ENCODE measurements at places on chromosomes 13 and 19.

DNA sequence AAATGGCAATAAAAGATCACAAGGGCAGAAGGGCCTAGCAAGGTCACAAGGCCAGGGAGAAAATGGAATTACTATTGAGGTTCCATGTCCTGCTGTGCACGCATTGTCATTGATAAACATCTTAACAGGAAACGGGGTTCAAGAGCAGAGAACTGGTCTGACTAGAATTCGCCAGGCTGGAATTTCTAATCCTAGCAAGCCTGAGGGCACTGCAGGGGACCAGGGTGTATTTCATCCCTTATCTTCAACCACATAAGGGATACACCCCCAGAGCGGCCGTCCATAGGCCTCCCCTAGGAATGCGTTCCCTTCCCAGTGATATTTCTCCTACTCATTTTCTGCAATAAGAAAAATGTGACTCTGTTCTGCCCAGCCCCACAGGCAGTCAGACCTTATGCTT, 19.5 kb downstream of the ERICH4 start:
- DNase-seq = no peak

GRCh38 chr13:34416971-34417380, 525.1 kb upstream of the NBEA start:
- no peak for DNase-seq

DNA sequence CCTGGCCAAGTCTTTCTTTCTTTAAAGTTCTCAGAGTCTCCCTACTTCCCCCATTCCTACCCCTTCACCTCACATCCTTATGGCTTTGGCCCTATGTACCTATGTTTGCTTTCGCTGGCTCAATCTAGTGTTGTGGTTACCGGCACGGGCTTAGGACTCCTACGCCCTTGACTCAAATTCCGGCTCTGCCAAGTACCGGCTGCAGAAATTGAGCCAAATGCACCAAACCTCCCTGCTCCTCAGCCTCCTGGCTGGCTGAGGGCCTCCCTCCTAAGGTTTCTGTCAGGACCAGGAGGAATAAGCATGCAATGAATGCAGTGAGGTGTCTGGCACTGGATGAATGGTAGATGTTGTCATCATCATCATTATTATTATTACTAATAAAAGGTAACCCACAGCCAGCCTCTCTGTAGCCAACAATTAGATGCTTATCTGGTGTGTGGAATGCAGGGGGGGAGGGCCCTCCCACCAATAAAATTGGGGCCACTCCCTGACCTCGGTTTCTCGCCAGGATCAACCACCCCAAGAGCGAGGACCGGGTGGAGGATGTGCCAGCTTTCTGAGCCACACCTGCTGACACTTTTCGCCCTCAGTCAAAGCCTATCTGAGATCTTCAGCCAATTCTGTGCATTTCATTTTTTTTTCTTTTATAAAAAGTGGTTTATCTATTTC, 20.7 kb downstream of the KLK5 start:
- no peak for DNase-seq

GRCh38 chr13:109426690-109426990, 359.7 kb downstream of the IRS2 start:
- DNase-seq = no peak

GRCh38 chr19:13094771-13095392, 7.8 kb downstream of the LYL1 start:
- no peak for DNase-seq

DNA sequence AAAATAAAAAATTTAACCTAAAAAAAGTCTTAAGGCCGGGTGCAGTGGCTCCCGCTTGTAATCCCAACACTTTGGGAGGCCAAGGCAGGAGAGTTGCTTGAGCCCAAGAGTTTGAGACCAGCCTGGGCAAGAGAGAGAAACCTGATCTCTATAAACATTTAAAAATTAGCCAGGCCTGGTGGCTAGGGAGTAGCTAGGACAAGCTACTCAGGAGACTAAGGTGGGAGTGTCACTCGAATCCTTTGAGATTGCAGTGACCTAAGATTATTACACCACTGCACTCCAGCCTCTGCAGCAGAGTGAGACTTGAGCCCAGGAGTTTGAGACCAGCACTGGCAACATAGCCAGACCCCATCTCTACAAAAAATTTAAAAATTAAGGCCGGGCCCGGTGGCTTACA, 1.1 kb downstream of the CCDC97 start:
- DNase-seq = no peak

DNA sequence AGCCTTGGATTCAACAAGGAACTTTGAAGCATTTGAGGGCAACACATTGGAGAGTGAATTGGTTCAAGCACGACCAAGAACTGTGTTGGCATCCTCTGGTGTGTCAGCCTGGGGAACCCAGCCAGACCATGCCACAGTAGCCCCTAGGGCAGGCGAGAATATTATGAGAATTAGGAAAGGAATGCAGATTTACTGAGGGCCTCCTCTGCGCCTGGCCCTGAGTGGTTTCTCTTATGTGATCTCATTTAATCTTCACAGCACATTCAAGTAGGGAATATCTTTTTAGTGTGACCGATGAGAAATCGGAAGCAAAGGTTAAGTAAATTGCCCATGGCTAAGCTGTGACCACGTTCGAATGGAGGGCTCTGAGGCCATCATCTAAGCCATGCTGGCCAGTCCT, 15.3 kb upstream of the ERICH6B start:
- no peak for DNase-seq

- DNase-seq = no peak
These were observed 278.7 kb downstream of the PCDH9 start for GRCh38 chr13:66951426-66951825.

DNA sequence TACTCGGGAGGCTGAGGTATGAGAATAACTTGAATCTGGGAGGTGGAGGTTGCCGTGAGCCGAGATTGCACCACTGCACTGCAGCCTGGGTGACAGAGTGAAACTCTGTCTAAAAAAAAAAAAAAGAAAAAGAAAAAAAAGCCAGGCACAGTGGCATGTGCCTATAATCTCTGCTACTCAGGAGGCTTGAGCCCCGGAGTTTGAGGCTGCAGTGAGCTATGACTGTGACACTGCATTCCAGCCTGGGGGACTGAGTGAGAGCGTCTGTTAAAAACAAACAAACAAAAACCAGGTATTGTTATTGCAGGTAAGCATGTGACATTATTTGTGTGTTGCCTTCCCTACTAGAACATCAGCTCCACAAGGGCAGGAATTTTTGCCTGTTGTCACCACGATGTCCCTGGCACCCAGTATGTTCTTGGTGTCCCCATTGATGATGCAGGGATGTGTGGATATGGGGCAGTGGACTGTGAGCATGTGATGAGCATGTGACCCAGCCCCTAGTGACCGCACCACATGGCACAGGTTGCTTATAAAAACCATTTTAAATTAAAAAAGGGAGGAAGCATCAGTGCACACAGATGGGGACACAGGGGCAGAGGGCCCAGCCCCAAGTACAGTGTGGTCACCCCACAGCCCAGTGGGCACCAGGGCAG, 1.6 kb upstream of the KANK2 start:
- no peak for DNase-seq

- DNase-seq = no peak
These were observed 1079.7 kb downstream of the SLITRK1 start for GRCh38 chr13:82802528-82802927.

DNA sequence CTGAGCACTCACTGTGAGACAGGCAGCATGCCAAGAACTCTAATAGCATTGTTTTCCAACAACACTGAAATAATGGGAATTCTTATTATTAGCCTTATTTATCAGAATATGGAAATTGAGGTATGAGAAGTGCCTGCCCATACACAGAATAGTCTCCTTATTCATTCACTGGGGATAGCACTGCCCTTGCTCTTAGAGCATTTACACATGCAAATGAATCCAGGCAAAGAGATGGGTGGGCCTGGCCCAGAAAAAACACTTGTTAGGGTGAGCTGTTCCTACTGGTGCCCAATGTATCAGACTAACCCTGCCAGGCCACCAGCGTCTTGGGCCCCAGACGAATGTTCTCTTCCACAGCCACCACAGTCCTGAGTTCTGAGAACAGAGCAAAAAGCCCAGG, 112.9 kb downstream of the TUBA3C start:
- DNase-seq = no peak

GRCh38 chr19:7772752-7773291, 9.8 kb downstream of the CLEC4M start:
- DNase-seq = no peak

DNA sequence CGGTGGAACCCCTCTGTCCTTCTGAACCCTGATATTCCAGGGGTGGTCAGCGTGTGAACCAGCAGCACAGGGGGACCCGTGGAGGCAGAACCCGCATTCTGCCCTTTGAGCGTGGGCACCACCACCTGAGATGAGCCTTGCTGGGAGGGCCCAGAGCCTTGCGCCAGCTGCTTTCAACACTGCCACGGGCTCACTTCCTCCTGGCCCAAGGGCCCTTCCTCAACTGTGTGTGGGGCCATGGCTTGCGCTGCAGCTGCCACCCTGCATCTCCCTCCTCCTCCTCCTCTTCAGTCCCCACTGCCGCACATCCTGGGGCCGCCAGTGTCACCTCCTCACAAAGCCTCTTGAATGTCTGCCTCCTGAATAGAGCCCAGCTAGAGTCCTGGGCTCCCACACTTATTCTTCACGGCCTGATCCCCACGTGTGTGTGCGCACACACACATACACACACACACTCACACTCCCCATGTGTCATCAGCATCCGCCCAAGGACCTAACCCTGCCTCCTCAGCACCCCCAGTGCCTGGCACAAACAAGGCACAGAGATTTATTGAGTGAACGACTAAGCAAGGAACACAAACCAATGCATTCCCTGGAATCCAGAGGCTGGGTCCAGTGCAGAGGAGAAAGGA, 26.9 kb upstream of the TMEM160 start:
- DNase-seq = no peak

DNA sequence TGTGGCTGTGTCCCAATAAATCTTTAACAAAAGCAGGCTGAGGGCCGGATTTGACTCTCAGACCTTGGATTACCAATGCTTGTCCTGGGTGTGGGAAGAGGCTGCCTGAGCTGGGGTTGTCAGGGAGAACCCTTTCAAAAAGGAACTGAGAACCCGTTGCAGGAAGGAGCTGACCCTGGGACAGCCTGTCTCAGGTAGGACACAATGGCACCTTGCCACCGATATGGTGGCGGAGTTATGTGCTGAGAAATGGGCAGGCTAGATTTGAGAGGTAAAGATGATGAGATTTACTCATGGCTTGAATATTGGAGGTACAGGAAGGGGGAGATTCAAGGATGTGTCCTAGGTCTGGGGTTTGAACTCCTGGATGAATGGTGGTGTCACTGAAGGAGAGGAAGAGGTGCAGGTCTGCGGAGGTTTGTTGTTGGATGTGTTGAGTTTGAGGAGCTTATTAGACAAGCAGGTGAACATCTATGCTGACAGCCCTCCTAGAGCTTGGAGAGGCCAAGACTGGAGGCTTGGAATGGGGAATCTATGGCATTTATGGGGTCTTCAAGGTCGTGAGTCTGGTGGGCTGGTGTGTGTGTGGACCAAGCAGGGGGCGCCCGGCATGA, 7.2 kb downstream of the PLEKHF1 start:
- no peak for DNase-seq

GRCh38 chr19:6250024-6250615, 29.7 kb downstream of the MLLT1 start:
- DNase-seq = no peak

DNA sequence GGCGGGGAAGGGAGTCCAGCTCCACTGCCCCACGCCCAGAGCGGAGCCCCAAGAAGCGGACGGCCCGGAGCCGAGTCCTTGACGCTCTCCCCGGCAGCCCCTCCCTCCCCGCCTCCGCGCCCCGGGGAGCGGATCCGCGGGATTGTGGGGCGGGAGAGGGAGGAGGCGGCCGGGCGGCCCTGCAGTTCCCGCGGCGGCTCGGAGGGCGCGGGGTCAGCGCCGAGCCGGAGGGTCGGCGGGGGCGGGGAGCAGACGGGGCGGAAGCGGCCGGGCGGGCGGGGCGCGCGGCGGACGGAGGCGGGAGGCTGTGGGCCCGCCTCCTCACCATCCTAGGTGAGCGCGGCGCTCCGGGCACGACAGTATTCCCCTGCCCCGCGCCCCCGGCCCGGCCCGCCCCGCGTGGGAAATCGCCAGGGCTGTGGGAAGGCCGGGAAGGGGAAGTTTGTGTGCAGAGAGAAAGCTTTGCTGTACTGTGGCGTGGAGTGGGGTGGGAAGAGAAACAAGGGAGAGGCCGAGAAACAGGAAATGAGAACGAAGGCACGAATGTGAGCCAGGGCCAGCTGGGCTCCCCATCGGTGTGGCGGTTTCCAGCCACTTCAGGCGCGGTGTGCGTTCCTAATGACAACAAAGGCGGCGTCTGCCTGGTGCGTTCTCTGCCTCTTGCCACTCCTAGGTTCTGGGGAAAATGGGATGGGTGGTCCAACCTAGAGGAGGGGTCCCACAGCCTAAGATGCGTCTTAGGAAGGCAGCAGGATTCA, 1.3 kb upstream of the KLF12 start:
- peak; percentile 52 for DNase-seq

- no peak for DNase-seq
These were observed 54.8 kb upstream of the MIR17HG start for GRCh38 chr13:91292630-91293221.

- peak; percentile 94 for DNase-seq
These were observed 11.7 kb upstream of the CLN5 start for GRCh38 chr13:76980075-76980718.

DNA sequence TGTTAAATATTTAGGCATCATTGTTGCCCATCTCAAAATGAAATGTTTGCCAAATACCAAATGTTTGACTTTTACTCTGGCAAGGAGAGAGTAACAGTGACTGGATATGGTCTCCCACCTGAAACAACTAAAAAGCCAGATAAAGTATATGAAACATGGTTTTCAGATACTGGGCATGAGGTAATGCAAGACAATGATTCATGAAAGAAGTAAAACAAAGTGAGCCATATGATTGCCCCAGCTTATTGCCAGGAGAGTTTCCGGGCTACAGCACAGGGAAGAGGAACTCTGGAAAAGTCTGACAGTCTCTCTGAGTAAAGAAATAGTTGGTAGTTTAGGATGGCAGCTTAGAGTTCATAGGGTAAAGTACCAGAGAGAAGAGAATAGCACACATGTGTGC, 354.6 kb downstream of the DNAJC15 start:
- no peak for DNase-seq

DNA sequence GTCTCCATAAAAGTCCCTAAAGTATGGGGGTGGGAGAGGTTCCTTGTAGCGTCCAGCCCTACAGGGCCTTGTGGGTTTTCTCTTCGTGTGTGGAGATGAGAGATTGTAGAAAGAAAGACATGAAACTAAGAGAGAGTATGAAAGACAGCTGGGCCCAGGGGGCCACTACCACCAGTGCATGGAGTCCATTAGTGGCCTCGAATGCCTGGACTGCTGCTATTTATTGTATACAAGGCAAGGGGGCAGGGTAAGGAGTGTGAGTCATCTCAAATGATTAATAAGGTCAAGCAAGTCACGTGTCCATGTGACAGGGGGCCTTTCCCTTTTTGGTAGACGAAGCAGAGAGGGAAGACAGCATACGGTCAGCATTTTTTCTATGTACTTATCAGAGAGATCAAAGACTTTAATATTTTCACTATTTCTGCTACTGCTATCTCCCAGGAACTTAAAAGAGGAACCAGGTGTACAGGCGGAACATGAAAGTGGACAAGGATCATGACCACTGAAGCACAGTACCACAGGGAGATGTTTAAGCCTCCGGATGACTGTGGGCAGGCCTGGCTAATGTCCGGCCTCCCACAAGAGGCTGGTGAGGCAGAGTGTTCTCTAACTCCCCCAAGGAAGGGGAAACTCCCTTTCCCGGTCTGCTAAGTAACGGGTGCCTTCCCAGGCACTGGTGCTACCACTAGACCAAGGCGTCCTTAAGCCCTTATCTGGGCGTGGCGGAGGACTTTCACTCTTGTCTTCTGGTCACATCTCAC, 25.5 kb downstream of the FGF21 start:
- DNase-seq = no peak

GRCh38 chr19:12884926-12885748, 1.9 kb downstream of the KLF1 start:
- DNase-seq = peak; percentile 78

GRCh38 chr13:43545317-43545874, 241.4 kb downstream of the ENOX1 start:
- no peak for DNase-seq

- DNase-seq = no peak
These were observed 366.4 kb upstream of the SPRY2 start for GRCh38 chr13:80707000-80707983.

All from GM12891 (cell line).